ENCODE measurements at places on chromosomes 3 and 15.

DNA sequence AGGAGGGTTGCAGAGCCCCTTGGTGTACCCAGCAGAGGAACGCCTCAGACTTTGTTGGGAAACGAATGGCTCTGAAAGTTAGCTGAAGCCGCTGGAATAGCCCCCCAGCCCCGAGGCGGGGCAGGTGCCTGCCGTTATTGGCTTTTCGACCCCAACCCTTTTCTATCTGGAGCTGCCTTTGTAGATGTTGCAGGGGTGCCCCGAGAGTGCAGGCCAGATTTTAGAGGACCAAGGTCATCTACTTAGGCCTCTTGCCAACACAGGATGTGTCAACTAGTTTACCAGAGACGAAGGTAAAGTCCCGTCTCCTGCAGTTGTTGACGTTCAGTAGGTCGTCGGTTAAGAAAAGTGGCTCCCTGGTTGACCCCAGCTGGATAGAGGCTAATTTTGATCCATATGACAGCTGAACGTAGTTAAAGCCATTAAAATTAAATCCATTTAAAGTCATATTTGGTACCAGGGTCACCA, 579 bp upstream of the UBE3A start:
- DNase-seq: peak; percentile 19

GRCh38 chr15:41017066-41017735, 63.9 kb downstream of the CHAC1 start:
- DNase-seq: no peak

GRCh38 chr3:72974956-72975355, 21.7 kb upstream of the PPP4R2 start:
- DNase-seq: no peak

DNA sequence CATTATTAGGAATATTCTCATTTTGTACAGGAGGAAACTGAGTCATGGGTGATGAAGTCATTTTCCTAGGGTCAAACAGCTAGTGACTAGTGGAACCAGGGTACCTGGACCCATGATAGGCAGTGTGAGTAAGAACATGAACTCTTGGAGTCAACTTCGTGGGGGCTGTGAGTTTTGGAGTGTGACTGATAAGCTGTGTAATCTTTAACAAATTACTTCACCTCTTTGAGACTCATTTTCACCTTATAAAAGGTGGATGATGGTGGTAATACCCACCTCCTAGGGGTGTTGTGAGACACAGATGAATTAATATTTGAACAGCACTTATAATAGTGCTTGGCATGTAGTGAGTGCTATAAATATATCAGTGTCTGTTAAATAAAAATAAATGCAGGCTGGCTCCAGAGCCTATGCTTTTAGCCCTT, 9.1 kb downstream of the SEMA6D start:
- no peak for DNase-seq

GRCh38 chr3:7075901-7076300, 215.0 kb downstream of the GRM7 start:
- no peak for DNase-seq

DNA sequence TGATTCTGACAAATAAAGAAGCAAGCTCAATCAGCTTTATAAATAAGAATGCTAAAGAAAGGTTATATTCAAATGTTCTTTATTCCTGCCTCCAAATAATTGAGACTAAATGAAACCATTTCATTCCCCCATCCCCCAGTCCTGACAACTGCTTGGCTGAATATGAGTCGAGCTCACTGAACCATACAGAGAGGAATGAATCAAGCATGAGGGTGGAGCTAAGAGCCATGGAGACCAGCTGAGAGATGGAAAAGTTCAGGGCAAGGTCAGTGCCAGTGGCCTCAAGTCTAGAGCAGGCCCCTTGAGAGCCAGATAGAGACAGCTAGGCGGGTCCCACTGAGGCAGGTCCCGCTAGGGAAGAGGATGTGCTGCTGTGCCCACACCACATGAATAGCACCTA, 188.7 kb upstream of the EIF1B start:
- no peak for DNase-seq

- DNase-seq: no peak
These were observed 901 bp upstream of the RASSF1 start for GRCh38 chr3:50341537-50341936.

DNA sequence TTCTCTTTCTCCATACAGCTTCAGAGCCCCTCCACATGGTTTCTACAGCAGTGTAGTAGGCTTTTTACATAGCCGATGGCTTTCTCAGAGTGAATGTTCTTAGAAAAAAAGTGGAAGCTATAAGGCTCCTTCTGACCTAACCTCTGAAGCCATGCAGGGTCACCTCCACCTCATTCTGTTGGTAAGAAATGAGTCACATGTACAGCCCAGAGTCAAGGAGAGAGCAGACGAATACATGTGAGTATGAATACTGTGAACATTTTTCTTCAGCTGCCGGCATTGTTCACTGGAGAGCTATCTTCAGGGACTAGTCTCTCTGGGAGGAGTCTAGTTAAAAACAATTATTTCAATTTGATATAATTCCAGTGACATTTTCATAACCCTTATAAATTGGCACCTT, 68.2 kb upstream of the THRB start:
- no peak for DNase-seq

DNA sequence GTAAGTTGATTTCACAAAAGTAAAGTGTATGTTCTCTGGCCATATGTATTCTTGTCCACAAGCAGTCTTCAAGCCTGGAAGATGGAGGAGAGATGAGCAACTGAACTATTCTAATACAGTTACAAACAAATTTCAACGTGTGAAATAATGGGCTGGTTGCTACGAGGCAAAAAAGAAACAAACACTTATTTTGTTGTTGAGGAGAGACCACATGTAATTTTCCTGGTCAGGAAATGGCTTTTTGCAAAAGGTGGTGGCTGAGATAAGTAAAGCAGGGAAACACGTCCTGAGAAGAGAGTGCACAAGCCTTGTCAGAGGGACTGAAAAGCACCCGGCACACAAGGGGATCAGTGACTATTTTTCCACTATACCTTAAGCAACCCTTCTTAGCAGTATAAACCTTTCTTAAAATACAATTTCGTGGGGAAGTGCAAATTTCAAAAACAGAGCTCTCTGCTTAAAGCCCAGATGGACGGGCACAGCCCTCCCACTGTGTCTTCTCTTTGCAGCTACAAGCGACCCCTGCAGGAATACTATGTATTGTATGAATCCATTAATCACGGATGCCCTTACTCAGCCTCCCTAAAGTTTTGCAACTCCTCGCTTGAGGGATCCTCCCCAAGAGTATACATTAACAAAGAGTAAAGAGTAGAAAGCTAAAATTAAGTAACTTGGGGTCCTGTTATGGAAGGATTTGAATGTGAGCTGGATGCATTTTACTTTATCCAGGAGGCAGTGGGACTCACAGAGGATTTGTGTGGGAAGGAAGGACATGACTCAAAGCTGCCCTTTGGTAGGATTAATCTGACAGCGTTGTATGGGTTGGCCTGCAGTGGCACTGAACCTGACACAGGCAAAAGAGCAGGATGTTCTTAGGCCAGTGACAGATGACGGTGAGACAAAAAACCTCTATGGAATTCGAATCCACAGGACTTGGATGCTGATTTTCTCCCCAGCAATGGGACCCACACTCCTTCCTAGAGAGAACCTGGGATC, 253.7 kb downstream of the IL5RA start:
- no peak for DNase-seq

GRCh38 chr15:54206586-54207321, 228.5 kb downstream of the UNC13C start:
- DNase-seq: no peak

DNA sequence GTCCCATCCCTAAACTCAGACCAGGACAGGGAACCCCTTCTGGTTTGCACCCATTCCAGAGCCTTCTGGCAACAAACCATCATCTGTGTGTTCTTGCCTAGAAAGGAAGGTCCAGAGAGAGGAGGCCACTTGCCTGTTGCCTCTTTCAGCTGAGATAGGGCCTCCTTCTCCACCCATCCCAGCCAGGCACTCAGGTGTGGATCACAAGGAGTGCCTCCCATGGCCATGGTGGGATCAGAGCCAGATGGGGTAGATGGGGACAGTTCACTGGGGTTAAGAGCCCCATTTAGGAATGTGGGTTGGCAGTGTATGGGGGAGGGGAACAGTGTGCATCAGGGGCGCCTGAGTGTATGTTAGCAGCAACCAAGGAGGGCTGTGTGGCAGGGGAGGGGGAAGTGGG, 8.9 kb upstream of the CTDSPL start:
- DNase-seq: no peak

DNA sequence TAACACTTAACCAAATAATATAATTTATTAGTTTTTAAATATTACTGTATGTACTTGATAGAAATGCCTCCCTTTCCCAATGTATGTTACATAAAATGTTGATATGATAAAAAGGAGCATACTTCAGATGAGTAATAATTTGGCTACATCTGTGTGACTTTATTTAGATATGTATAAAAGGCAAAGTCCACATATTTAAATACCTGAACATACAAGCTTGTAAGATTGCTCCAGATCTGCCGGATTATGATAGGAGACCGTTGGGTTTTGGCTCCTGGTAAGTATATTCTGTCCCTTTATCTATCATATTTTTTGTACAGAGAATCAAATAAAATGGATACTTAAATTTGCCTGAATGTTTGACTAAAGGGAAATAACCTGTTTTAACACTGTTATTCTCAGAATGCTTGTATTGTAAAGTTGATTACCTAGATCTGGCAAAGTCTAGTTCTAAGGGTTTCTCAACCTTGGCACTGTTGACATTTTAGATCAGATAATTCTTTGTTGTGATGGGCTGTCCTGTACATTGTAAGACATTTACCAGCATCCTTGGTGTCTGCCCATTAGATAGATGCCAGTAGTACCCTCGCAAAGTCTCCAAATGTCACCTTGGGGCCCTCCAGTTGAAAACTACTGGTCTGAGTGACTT, 38.5 kb downstream of the LRCH3 start:
- DNase-seq: no peak

DNA sequence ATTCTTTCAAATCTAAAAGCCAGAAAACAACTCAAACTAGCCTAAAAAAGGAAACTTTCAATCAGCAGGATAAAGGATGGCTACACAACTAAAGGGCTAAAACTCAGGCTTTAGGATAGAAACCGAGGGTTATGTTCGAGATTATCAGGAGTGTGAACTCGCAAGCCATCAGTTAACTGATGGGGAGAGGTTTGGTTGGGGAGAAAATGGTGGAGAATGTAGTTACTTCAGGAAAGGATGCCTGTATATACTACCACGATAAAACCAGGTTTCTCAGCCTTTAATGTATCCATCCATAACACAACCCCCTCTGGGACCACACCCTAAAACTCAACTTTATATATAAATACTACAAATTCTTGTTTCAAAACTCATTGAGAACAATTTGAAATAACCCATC, 22.2 kb downstream of the TRA2B start:
- no peak for DNase-seq

GRCh38 chr3:40689837-40690236, 165.1 kb downstream of the ZNF621 start:
- no peak for DNase-seq

Measured in GM20000 (cell line).